ENCODE measurements at places on chromosomes 6 and 20.

DNA sequence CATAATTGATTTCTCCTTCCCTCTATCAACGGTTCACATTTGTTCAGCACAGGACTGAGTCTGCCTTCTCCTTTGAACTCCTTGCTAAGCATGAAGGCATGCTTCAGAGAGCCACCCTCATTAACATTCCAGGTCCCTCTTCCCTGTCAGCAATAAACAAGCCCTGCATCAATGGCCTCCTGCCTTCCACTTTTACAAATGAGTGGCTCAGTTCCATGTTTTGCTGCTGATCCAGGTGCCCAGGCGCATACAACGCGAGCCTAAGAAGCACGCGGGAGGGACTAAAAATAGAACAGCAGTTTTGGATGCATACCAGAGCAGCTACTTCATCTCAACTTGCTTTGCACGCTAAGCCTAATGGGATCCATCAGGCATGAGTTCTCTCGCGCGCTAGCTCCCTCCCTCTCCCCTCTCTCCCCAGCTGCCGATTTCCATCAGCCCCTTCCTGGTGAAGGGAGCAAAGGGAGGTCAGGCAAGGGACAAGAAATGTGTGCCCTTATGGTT is 53.4 kb downstream of the TRAF3IP2 start:
- DNase-seq, result peak; percentile 97

DNA sequence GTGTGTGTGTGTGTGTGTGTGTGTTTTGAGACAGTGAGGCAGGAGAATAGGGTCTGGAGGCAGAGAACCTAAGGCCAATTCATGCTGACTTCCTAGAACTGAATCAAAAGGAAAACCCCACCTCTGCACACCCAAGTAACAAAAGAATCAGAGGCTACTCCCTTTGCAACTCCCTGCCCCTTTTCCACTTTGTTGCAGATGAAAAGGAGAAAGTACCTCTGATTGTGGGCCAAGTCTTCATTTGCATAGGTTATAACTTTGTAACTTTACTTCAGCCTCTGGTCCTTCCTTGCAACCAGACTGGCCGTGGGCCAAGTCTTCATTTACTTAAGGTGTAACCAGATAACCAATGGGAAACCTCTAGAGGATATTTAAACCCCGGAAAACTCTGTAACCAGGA is 168.8 kb downstream of the EYA2 start:
- DNase-seq, result no peak

DNA sequence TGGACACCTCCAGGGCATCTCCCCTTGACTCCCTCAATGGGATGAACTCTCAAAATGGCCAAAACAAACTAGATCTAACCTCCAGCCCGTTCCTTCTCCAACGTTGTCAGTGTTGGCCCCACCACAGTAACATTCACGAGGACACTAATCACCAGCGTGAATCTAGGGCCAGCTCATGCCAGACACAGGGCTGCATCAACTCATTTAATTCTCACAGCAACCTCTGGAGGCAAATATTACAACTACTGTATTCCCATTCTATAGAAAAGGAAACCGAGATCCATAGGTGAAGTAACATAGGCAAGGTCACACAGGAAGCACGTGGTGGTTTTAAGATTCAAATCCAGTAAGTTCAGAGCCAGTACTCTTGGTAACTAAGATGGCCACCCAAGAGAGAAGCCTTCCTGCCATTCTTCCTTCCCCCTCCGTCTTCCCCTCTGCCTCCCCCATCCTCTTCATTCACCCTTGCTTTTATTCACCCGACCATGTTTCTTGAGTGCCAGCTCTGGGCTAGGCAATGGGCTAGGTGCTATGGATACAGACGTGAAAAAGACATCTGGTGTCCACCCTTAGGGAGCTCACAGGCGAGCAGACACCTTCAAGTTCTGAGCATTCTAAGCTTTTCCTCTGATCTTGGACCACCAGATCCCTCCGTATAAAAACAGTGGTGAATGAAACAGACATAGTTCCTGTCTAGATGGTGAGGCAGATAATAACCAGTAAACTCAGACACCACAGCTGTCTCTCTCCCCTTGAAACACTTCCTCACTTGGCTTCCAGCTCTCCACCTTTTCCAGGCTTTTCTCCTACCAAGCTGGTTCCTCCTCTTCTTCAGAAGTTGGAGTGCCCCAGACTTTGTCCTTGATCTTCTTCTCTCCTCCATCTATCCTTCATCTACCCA is 9.6 kb downstream of the CCM2L start:
- no peak for DNase-seq

GRCh38 chr6:6700407-6701270 is 112.1 kb downstream of the LY86 start:
- DNase-seq, result no peak

DNA sequence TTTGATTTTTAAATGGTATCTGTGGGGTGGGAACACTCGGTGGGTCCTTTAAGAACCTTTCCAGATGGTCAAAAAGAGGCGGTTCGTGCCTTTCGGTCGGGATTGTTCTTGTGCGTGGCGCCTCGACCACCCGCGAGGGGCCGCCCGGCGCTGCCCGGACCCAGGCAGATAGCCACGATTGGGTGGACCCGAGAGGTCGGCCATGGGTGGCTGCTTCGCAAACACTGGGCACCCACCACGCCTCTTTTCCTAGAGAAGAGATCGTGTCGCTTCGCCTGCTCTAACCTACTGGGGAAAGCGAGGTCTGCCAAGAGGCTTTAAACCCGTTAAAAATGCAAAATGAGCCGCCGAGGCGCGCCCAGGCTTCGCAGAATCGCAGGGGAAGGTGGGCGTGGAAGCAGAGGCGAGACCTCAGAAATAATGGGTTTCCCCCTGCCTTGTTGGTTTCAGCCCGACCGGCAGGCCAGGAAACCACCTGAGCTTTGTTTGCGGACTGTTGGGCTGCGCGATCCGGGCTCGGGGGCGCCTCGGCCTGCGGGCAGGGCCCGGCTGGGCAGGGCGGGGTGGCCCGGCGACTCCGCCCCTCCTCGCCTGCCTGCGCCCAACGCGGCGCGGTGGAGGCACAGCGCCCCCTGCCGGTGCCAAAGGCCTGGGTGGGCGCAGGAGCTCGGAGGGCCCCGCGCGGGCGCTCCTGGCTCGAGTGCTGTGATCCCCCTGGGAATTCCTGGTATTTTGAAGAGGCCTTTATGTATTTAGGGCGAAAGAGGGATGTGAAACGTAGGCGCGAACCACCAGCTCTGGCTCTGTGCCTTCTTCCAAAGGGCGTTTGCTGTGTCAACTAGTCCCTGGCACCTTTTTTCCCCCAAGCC is 1.6 kb downstream of the MARCKS start:
- peak; percentile 83 for DNase-seq

- no peak for DNase-seq
These were observed 10.7 kb upstream of the HDDC2 start for GRCh38 chr6:125312478-125312877.

- DNase-seq, result no peak
These were observed 77.1 kb downstream of the CBFA2T2 start for GRCh38 chr20:33566781-33567603.

DNA sequence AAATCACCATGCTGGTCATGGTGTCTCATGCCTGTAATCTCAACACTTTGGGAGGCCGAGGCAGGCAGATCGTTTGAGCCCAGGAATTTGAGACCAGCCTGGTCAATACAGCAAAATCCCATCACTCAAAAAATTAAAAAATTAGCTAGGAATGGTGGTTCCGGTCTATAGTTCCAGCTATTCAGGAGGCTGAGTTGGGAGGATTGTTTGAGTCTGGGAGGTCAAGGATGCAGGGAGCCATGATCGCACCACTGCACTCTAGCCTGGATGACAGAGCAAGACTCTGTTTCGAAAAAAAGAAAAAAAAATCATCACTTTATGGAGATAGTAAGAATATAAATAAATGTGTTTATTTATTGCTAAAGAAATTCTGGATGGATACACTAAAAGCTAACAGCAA is 124.1 kb downstream of the RNGTT start:
- no peak for DNase-seq

DNA sequence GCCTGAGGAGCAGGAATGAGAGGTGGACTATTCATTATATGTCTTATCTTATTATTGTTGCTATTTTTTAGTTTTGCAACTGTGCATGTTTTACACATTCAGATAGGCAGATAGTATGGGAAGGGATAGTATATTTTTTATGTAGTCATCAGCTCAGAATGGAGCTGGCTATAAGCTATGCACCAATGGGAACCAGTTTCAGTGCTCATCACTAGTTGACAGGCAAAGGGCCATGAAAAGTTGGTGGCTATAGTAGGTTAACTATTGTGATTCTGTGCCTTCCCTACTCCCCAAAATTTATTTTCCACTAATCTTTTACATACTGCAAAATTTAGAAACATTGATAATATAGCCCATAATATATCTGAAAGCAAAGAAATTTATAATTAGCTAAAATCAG is 5.3 kb upstream of the UBD start:
- DNase-seq, result no peak

- no peak for DNase-seq
These were observed 39.5 kb upstream of the TBC1D22B start for GRCh38 chr6:37218061-37218460.

DNA sequence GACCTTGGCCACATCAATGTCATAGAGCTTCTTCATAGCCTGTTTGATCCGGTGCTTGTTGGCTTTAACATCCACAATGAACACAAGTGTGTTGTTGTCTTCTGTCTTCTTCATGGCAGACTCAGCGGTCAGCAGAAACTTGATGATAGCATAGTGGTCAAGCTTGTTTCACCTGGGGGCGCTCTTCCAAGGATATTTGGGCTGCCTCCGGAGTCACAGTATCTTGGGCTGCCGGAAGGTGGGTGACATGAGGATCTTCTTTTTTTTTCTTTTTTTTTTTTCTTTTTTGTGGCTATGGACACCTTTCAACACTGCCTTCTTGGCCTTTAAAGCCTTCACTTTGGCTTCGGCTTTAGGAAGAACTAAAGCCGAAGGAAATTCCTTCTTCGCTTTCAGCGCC is 244.6 kb downstream of the GJA1 start:
- no peak for DNase-seq

GRCh38 chr6:47221565-47221964 is 88.1 kb downstream of the TNFRSF21 start:
- DNase-seq, result no peak

GRCh38 chr6:158503846-158504245 is 56.0 kb upstream of the TMEM181 start:
- no peak for DNase-seq

DNA sequence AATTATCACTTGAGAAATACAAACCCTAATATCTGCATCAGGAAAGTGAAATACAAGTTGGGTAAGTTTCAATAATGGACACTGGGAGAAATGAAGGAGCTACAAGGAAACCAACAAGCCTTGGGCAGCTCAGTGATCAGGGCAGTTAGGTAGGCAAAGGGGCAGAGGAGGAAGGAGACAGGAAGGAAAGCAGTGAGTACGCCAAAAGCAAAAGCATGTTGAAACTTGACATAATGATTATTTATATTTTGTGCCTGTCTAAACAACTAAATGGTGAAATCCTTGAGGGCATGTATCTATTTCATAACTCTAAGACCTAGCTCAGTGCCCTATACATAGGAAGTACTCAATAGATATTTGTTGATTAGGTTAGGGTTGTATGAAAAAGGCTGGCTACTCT is 23.3 kb downstream of the PXT1 start:
- no peak for DNase-seq

DNA sequence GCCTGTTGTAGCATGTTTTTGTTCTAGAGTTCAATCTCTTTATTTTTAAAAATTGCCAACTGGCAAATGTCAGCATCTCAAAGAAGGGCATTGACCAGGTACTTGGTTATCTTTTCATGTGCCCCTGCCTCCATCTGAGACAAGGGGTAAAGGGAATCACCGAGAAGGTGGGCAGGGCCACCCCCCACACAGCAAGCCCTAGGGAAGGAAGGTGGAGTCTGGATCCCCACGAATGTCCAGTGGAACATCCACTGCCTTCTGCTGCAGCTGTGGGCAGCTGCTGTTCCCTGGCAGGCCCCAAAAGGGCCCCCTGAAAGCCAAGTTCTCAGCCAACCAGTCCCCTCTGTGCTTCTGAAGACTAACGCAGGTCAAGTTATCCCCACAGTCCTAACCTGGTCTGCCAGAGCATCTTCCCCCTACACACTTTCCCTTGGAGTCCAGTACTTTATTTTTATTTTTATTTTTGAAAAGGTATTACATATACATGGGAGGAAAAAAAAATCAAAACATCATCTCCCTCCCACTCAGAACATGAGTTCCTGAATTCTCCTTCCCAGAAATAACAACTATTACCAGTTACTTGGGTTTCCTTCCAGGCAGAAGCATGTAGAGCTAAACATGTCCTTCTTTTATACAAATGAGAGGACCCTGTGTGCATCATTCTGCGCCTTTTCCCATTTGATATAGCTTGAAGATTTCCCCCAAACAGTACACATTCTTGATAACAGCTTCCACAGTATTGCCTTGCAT is 253.7 kb downstream of the MAFB start:
- no peak for DNase-seq

- no peak for DNase-seq
These were observed 187.9 kb upstream of the GMDS start for GRCh38 chr6:2433266-2433665.

DNA sequence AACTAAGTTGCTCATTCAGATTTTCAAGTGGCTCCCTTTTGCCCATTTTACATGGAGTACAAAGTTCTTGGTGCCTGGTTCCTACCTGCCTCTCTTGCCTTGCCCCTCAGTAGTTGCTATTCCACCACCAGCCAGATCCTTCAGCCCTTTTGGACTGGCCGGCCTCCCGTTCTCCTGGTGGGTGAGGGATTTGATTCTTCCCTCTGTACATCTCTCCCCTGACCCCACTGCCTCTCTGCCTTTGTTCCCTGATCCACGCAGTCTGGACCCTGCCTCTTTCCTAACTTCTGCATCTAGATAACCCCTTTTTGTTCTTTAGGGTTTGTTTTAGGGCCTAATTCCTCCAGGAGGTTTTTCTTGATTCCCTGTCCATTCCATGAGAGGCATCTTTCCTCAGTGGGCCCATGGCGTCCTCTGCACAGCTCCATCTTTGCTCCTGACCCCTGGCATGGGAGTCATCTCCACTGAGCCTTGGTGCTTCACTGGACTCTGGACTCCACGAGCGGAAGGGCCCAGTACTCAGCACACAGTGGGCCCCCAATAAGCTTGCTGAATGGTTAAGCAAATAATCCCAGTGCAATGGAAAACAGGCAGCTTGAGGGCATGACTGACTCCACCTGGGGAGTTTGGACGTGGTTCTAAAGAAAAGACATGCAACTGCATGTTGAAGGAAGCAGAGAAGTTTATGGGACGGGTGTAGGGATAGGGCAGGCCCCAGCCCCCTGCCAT is 309.3 kb upstream of the SUPT3H start:
- DNase-seq, result no peak

DNA sequence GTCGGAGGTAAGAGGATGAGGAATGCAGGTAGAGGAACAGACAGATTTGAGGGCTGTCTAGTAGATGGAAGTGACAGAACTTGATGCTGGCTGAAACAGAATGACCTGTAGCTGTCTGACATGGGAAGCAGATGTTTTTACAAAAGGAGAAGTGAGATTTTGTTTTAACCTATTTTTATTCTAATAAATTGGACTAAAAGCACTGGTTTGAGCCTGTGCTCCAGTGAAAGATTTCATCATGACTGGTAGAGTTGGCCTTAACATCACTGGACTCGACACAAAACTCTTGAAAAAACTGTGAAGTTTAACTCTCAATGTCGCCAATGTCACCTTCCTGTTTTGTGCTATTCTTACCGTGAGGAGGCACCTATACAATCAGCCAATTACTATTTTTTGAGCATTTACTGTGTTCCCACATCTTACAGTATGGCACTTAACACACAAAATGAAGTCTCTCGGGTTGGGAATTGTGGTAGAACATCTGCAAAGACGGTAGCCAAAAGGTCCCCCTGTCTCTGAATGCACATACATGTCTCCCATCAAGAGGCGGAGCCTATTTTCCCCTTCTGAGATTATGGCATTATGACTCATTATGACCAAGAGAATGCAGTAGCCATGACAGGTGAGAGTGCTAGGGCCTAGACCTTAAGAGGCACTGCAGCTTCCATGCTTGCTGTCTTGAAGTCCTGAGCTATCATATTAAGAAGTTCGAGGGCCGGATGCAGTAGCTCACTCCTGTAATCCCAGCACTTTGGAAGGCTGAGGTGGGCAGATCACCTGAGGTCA is 93.2 kb downstream of the FOXF2 start:
- no peak for DNase-seq

Measured in NCI-H187 (cell line).